Stimulated activated CD8-positive, alpha-beta memory T cell treated with anti-CD3 and anti-CD28 coated beads, Interleukin-2, amount 100 ng/mL, for 1 hour (primary cell): ENCODE measurements at places on chromosomes 7 and 10.

DNA sequence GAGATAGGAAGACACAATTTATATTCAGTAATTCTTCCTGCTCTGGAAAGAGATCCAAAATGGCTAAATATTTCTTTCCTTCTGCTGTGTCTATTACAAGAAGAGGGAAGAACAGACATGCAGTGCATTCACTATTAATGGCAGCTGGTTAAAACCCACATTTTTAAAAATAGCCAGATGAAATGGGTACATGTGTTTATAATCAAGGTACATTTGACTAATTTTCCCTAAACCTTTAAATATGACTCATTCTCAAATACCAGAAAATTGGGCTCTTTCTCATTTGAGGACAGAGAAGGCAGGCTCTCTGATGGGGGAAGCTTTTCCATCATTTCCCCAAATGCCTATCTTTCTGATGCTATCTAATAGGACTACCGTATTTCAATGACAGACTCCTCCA is 215.7 kb upstream of the HABP2 start:
- DNase-seq = no peak

DNA sequence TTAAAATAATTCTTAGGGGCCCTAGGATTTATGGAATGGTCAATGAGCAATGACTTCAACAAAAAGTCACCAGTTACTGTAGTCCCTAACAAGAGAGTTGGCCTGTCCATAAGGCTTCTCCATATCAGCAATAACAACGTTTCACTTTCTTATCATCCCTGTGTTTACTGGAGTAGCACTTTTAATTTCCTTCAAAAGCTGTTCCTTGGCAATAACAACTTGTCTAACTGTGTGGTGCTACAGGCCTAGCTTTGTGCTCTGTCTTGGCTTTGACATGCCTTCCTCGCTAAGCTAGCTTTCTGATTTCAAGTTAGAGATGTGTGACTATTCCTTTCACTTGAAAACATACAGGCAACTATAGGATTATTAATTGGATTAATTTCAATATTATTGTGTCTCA is 81.1 kb downstream of the JMJD1C start:
- DNase-seq = no peak

DNA sequence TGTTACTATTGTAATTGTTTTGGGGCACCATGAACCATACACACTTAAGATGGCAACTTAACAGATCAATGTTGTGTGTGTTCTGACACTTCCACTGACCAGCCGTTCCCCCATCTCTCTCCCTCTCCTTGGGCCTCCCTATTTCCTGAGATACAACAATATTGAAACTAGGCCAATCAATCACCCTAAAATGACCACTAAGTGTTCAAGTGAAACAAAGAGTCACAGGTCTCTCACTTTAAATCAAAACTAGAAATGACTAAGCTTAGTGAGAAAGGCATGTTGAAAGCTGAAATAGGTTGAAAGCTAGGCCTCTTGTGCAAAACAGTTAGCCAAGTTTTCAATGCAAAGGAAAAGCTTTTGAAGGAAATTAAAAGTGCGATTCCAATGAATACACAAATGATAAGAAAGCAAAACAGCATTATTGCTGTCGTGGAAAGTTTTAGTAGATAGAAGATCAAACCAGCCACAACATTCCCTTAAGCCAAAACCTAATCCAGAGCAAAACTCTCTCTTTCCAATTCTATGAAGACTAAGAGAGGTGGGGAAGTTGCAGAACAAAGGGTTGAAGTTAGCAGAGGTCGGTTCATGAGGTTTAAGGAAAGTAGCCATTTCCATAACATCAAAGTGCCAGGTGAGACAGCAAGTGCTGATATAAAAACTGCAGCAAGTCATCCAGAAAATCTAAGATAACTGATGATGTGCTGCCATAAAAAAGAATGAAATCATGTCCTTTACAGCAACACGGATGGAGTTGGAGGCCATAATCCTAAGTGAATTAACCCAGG is 90.6 kb downstream of the MTPN start:
- DNase-seq = no peak

DNA sequence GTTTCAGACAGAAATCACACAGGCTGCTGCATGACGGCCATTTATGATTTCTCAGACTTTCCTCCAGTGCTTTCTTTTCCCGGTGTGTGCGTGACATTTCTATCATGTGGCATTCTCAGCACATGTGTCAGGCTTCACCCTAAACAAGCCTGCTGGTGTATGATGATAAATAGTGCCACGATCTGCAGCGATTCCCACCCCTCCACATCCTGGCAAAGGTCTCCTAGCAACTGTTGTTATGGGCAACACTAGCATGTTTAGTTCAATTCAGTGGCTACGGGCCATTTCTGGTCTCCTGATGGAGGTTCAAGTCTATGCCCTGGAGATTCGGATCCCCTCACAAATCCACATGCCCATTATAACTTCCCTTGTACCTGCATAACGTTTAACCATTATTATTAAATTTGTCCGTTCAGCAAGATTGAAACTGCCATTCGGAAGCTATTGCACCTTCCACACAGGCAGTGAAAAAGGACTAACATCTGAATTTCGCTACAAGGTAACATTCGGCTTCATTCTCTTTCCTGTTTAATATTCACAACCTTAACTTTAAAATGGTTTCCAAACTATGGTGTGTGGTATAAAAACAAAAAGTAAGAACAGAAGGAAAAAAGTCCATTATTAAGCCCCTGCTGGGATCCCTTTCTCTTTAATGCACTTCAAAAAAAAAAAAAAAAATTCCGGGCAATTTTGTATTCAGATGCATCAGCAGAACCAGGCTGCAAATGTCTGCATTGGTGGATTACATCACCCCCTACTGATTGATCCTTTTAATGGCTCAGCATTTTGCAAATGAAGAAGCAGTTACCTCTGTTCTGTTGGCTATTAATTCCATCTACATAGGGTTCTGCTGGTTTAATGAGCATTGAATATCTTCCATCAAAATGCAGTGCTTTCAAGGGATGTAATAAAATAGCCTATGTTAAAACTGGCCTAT is 90.2 kb downstream of the FRMD4A start:
- DNase-seq = no peak

- DNase-seq = no peak
Measured at GRCh38 chr7:35250941-35251340, 3.0 kb downstream of the TBX20 start.

DNA sequence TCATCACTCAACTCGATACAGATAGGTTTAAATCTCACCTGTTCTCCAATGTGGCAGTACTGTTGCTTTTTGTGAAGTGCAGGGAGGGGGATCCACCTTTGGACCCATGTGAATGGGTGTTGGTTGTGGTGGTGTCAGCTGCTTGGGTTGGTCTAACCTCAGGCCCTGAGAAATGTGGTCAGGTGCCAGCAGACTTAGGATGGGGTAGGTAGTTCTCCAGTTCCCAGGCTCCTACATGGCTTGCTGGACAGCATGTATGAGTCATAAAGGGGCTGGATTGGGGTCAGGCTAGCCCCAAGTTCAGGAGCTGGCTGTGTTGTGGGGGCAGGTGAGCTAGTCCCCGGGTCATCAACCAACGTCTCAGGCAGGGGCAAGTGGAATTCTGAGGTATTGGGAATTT is 472.6 kb upstream of the CNTNAP2 start:
- no peak for DNase-seq

GRCh38 chr7:80257756-80258155 is 123.1 kb downstream of the GNAI1 start:
- DNase-seq = no peak

DNA sequence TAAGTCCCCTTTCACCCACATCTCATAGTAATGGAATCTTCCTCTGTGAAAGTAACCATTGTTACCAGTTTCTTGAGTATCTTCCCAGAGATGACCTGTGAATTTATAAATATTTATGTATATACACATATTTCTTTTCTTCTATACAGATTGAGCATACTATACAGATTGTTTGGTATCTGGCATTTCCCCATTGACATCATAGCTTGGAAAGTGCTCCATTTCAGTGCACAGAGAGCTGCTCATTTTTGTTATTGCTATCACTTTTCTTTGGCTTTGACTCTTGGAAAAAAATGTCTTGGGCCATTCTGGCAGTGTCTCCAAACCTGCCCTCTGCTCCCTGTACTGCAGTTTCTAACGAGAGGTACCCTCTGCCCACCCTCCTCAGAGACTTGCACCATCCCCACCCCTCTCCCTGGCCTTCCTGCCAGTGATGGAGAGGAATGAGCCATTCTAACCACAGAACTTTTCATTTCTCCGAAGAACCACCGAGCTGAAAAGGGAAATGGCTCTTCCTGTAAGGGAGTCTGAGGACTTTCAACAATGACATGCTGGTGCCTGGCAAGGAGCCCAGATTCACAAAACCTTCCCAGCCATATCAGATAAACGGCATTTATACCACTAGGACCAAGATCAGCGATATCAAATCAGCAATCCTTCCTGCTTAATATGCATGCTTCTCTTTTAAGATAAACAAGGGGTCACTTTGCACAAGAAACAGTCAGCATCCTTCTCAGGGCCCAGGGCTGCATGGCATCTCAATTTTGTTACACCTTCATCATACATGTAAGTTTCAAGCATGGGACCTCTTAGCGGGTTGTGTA is 19.7 kb upstream of the CCSER2 start:
- no peak for DNase-seq

- no peak for DNase-seq
Measured at GRCh38 chr7:20085086-20085485, 132.1 kb downstream of the MACC1 start.

GRCh38 chr7:44607141-44608068 is 978 bp downstream of the OGDH start:
- DNase-seq = no peak

DNA sequence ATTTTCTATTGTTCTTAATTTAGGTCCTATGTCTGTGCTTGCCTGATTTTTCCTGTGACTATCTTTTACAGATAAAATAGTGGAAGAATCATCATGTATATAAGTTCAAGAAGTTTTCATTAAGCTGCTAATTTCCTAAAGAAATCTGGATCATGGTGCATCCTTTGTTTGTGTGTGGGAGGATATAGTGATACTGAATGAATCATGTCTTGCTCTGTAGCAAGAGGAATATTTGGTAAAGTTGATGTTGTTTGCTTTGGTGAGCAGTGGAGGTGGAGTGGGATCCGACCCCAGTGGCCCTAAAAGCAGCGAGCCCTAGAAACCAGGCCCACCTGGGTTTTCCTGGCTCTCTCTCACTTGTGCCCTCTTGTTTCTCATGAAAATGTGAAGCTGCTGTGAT is 83.7 kb downstream of the CCNY start:
- no peak for DNase-seq

DNA sequence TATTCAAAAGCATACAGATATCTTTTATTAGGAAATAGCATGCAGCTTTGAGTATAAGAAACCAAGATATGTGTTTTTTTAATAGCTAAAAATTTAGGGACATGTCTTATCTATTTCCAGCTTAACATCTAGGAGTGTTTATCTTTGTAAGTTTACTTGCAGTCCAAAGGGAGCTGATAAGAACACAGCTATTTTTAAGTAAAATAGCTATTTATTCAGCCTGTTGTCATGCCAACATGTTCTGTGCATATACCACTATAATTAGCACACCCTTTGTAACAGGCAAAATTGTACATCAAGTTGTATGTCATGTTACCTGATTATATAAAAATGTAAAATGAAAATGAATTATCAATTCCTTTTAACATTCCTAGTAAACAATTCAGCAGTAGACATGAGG is 29.6 kb downstream of the FAM133B start:
- DNase-seq = no peak

DNA sequence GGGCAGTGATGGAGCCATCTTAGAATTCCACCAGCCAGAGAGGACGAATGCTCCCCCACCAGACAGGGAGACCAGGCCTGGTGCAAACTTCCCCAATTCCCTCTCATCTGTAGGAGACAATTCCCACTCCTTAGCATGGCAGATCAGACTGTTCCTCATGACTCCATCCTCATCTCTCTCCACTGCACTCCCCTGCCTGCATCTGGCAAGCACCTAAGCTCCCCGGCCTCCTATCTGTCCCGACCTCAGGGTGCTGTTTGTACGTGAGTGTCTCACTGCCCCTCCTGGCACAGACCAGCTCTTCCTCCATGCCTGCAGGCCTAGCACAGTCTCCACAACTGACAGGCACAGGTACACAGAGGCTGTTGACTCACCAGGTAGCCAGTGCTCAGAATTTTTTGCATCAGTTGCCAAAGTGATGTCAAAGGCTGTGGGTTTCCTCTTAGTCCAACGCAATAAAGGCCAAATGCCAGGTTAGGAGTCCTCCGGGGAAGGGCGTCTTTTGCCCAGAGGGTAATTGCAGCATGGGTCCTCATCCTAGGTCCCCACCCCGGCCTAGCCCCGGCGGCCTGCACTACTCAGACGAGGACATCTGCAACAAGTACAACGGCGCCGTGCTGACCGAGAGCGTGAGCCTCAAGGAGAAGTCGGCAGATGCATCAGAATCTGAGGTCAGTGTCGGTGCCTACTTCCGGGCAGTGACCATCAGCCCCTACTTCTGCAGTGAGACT is 436.8 kb upstream of the FOXK1 start:
- DNase-seq = no peak

DNA sequence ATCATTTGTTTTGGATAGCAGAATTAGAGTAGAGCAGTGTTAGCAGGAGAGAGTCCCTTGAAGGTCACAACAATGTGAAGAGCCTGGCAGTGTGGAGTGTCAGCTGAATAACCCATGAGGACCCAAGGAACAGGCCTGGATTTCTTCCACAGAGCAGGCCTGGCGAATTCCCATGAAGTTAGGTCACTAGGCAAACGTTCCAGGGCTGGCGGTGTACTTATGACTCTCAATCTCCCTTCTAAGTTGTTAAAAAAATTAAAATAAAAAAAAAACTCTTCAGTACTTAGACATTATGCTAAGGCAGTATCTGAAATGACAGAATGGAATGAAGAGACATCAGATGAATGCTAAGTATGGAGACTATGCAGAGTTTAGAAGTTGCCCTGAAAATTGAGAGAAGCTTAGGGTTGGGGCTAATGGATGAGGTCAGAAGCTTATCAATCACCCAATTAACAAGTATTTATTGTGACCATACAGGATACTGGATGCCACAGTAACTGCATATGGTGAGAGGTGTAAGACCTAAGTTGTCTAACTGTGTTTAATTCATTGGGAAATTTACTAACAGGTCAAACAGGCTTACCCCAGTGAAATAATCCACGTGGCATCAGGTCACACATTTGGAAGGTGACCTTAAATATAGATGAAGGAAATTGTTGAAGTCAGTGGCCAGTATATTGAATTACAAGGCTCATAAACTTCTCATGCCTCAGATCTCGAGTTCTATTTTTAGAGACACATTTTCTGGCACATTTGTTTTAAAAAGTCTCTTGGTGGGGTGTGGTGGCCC is 126.2 kb upstream of the NRP1 start:
- no peak for DNase-seq

DNA sequence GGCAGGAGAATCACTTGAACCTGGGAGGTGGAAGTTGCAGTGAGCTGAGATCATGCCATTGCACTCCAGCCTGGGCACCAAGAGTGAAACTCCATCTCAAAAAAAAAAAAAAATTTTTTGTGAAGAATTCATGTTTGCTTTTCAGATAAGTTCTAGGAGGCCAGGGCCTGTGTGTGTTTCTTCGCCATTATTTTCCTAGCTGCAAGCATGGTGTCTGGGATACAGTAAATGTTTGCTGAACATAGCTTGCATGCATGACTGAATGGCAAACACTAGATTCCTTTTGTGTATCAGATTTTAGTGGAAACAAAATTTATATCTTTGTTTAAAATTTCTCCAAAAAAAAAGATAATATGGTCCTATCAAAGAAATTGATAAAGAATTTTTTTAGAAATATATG is 9.7 kb upstream of the MACC1 start:
- no peak for DNase-seq
